T-helper 9 cell (primary cell): ENCODE measurements at places on chromosomes 1 and 21.

DNA sequence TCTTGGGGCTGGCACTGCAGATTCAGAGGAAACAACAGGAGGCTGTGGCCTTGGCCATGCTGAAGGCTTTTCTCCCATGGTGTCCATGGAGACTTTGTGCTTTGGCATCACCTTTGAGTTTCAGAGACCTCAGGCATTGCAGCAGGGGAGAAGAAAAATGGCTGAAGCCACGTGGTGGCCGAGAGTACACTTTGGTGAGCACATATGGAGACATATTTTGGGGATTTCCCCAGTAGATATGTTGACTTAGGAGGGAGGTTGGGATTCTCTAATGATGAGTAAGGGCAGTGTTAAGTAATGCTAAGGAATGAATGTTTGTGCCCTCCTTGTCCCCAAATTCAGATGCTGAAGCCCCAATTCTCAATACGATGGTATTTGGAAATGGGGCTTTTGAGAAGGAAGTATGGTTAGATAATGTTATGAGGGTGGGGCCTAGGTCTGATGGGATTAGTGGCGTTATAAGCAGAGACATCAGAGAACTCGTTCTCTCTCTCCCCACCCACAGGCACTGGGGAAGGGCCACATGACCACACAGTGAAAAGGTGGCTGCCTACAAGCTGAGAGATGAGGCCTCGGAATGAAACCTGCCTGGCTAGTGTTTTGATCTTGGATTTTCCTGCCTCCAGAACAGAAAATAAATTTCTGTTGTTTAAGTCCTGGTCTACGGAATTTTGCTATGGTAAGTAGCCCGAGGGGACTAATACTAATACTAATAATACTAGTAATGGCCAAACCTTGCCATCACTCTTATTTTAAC is 98.6 kb downstream of the TBX19 start:
- DNase-seq = no peak

DNA sequence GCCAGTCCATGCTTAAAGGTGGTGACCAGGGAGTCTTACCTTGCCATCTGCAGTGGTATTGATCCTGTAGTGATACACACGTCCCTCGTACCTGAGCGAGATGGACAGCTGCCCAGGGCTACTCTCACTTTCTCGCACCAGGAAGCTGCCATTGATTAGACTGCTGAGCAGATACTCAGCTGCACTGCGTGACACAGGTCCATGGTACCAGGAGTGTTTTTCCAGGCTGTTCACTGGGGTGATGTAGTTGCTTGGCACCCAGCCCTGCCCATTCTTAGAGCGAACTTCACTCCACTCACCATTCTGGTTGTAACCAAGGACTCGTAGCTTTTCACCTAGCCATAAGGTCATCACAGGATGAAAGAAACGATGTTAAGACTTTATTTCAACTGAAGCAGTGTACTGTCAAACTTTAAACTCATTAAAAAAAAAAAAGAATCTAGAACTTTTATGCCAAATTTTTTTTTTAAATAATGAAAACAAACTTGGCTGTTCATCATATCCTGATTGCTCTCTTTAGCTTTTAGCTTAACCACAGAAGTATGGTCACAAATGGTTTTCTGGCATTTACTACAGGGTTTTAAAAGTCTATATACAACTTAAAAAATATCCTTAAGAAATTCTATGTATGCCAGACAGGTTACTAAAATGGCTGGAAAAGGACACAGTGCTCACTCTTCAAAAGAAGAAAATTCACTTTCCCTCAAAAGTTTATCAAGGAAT is 44.6 kb downstream of the TOR3A start:
- DNase-seq = no peak

DNA sequence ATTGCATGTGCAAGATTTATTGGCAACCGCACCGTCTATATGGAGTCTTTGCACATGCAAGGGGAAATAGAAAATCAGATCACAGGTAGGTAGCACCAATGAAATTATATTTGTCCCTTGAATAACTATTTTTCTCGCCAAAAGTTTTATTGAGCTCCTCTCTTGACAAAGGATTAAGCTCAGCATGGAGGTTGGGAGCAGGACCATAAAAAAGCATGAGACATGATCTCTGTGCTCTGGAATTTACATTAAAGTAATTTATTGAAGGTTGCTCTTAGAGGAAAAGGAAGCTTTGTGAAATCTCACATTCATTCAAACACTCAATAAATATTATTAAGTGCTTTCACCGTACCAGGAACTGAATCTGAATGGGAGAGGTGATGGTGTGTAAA is 66.0 kb upstream of the UBE2U start:
- DNase-seq = no peak

DNA sequence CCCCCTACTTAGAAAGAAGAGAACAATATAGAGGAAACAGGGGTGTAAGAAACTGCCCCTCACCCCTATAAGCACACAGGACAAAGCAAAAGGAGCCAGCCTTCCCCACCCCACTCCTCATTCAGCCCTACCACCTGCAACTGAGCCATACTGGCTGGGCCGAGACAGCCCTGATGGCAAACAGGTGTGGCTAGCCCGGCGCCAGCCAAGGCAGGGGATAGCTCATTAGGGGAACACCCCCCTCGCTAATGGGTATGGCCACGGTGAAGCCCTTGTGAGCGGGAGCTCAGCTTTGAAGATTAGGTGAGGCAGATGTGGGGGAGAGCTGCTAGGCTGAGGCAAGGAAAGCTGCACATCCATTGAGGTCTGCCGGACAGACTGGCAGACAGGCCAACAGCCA is 65.5 kb downstream of the ERI3 start:
- no peak for DNase-seq

DNA sequence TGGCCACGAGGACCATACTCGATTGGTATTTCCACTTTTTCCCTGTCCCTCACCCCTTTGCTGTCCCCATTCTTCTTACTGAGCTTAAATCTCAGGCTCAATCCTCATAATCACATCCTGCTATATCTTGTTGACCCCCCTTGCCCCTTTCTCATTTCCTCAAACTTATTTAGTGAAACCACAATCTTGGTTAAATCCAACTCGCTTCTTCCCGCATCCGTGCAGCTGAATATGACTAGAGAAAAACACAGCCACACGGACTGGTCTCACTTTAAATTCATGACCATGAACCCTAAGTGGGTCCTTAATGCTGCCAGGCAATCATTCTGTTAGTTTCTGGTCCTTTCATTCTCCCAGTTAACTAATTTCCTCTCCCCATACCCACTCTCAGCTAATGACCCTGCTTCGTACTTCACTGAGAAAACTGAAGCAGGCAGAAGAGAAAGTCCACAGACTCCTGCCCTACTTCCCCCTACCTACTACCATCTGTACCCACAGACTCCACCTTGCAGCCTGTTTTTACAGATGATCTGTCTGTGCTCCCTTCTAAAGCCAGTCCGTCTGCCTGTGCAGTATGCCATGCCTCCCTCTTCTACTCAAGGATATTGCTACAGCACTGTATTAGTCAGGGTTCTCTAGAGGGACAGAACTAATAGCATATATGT is 96.8 kb upstream of the LMO4 start:
- no peak for DNase-seq

GRCh38 chr1:57162607-57163261 is 196.9 kb upstream of the C8B start:
- no peak for DNase-seq

GRCh38 chr1:162013289-162013688 is 10.4 kb downstream of the OLFML2B start:
- DNase-seq = no peak

GRCh38 chr1:64309431-64309831 is 106.0 kb downstream of the UBE2U start:
- no peak for DNase-seq

GRCh38 chr1:232613752-232614381 is 16.1 kb downstream of the SIPA1L2 start:
- no peak for DNase-seq

DNA sequence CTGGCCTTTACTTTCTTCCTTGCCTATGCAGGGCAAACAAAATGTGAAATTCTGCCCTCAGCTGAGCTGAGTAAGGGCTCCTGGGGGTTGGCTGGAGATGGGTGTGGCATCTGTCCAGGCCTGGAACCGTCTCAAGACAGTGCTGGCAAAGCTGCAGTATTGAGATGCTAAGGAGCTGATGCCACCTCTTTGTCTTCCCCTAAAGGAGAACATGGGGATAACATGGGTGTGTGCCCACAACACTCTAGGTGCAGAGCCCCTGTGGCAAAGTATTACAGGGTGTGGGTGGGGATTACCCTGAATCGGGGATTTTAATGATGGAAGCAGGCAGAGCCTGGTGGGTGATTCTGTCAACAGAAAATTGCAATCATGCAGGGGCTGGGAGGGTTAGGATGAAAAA is 2.5 kb upstream of the ST3GAL3 start:
- DNase-seq = no peak

DNA sequence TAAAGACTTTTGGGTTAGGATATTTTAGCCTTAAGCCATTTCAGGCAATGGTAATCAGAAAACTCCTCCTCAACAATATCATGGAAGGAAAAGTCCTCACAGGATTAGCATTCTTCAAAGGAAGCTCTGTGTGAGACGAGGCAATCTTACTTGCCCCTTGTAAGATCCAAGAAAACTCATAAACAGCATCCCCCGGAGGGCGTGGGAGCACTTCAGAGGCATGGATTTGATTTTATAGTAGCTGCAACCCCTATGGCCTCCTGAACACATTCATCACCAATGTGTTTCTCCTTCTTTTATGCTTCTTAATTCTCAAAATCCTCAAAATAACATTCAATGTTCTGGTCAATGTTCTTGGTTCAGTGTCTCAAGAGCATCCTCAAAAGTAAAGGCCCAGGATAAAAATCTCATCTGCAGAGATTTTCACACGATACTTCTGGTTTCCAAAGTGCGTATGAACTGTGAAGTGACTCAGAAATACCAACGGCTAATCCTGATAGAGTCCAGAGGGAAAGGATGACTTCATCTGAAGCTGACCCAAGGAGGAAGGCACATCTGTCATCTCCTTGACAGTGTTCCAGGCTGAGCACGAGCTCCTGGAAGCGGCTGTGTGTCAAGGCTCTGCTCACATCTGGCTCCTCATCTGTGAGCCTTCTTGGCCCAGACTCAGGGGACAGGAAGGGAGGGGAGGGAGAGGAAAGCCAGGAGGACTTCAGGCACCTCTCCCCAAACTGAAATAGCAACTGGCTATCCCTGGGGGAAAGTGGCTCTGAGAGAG is 49.3 kb upstream of the PSEN2 start:
- no peak for DNase-seq

DNA sequence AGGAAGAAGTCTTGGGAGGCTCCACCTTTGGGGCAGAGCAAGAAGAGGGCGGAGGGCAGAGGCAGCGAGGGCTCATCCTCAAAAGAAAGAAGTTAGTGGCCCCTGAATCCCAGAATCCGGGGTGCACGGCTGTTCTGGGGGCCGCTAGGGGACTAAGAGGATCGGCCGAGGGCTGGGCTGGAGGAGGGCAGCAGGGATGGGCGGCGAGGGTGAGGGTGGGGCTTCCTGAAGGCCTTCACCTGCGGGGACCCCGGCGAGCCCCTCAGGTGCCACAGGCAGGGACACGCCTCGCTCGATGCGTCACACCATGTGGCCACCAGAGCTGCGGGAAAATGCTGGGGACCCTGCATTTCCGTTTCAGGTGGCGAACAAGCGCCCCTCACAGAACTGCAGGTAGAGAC is 23.9 kb downstream of the COL6A1 start:
- no peak for DNase-seq
